ENCODE measurements at places on chromosomes 1 and 21.

DNA sequence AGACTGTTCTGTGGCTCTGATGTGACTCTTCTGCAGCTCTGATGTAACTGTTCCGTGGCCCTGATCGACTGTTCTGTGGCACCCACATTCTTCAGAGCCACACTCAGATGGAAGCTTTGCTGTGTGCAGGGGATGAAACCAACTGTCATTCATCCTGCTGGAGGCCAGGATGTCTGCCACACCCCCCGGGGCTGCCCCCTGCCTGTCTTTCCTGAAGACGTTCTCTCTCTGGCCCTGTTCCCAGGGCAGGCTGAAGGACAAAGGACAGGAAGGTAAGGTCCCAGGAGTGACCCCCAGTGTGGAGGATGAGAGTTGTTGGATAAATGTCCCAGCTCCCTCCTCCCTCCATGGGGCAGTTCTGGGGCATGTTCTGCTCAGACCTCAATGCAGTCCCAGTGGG is 29.4 kb upstream of the UMODL1 start:
- no peak for DNase-seq

GRCh38 chr1:159960721-159961381 is 6.8 kb upstream of the SLAMF9 start:
- no peak for DNase-seq

GRCh38 chr1:100353071-100353801 is 930 bp downstream of the CDC14A start:
- peak; percentile 37 for DNase-seq

DNA sequence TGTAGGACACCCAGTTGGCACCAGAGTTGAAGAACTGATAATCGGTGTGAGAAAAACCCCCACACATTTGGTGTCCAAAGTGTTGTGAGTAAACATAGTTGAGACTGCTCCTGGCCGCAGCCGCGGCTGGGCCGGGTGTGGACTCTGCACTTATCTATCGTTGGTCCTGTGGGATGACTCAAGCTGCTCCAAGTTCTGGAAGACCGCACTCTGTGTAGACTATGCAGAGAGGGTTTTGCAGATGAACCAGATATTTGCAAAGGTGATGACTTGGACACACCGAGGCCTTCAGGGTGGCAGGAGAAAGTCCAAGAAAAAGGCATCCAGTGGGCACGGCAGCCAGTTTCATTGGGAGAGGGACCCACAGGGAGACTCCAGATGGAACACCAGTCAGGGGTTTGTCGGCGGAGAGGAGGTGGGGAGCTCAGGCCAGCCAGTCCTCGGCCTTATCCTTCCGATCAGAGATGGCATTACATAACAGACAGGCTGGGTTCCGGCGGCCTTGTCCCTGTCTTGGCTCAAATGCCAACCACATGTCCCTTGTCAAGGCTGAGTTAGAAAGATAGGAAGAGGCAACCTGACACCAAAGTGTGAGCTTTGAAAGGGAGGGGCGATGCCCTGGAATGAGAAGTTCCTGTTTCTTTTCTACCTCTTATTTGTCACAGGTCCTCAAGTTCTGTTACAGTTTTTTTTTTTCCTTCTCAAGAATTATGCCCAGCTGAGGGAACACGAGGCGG is 21.1 kb downstream of the C2CD2 start:
- no peak for DNase-seq

- DNase-seq, result no peak
These were observed 54.2 kb upstream of the SSBP3 start for GRCh38 chr1:54460351-54460750.

DNA sequence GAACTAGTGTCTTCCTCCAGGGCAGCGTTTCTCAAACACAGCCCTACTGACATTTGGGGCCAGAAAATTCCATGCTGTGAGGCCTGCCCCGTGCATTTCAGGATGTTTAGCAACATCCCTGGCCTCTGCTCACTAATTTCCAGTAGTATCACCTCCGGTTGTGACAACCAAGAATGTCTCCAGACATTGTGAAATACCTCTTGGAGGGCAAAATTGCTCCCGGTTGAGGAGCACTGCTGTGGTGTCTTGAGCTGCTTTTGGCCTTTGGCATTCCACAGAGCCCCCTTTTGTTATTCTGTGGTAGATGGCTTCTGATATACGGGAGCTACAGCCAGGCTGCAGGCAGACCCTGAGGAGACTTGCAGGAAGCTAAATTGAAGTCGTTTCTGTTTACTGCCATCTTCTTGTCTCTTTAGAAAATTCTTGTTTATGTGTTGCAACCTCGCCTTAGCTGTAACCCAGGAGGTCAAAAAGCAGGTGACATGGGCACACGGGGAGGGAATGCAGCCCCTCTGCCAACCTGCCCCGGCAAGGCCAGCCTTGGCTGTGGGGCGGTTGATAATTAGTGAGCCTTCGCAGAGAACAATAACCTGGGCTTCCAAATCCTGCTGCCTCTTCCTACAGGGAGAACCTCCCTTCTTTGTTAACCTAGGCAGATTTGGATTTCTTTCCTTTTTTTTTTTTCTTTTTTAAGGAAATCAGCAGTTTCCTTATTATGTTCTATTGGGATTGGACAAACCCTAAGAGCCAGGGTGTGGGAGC is 74.7 kb upstream of the AKT3 start:
- DNase-seq, result no peak

DNA sequence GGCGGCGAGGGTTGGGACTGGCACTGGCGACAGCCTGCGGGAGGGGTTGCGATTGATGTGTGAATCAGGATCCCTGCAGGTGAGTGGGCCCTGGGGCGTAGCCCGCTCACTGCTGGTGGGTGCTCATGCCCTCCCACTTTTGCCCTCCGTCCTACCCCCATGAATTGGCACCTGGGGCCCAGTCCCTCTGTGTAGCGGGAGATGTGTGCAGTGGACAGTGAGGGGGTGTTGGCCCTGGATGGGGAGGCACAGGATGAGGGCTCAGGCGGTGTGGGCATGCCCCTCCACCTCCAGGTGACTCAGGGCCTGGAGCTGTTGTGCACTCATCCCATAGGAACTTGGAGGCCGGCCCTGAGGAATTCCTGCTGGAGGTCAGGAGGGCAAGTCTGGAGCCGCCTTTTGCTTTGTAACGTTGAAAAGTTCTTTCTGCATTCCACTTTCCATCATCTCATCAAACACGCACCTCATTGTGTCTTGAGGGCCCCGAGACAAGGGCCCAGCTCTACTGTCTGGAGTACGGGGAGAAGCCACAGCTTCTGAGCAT is 3.0 kb downstream of the PEAR1 start:
- DNase-seq, result peak; percentile 44

- DNase-seq, result no peak
These were observed 16.8 kb downstream of the MROH7 start for GRCh38 chr1:54658164-54658913.

DNA sequence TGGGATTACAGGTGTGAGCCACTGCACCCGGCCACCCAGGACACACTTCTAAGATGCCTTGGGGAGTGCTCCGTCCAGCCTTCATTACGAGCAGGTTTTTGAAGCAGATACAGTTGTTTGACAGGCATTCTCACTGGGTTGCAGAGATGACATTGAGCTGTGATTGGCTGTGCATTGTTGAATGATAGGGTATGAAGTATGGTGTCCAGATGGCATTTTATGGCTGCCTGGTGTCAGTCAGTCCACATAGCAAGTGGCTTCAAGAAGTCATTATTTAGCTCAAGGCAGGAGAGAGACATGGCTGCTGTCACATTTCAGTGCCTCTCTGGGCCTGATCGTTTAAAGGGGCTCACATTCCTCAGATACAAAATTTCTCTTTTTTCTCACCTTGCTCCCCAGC is 14.8 kb upstream of the PADI2 start:
- DNase-seq, result no peak

GRCh38 chr1:187229496-187229895 is 400.7 kb downstream of the PLA2G4A start:
- no peak for DNase-seq

DNA sequence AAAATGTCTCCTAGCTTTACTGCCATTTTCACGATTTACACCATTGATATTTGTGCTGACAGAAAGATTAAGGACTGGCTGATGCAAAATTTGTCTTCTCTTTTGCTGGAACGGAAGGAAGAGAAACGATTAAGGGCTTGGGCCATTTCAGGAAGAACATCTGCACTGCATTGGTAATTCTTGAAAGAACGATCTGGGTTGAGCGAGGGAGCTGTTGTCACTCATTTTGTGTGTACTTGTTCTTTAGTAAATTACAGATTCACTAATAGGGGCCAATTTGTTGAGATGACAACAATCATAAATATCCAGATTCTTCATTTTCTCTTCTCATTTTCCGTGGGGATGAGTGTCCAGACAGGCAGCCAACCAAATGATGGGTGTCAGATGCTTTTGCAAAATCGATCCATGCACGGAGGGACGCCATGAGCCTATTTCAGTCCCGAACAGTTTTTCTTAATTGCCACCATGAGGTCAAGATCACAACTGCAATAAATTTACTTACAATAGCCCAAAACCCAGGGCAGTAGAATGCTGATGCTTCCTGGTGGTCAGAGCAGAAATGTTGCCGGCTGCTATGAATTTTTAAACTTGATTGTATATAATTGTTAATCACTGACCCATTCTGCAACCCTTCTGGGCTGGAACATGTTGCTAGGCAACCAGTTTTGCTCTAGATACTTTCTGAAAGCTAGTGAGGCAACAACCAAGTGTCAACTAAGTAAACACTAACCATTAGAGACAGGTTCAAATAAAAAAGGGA is 132.4 kb upstream of the TIAM1 start:
- no peak for DNase-seq

- no peak for DNase-seq
These were observed 162.7 kb downstream of the IER5 start for GRCh38 chr1:181251001-181251712.

DNA sequence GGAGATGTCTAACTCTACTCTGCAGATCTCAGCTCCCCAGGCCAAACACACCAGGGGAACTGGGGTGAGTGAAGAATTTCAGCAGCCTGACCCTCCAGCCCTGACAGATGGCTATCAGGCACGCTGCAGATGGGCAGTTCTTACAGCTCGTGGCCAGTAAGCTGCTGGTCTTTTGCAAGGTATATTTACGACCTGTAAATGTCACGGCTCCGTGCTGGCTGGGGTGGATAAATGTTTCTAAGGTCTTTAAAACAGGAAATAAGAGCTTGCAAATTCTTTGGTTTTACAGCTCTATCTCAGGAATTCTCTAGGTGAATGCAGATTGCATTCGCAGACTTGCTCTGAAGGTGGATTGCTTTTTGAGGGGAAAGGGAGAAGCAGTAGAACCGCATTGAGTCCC is 10.1 kb downstream of the DOP1B start:
- DNase-seq, result no peak

GRCh38 chr1:157156058-157156541 is 17.9 kb upstream of the ETV3 start:
- peak; percentile 79 for DNase-seq

GRCh38 chr1:175364424-175365076 is 172.0 kb upstream of the KIAA0040 start:
- DNase-seq, result no peak

DNA sequence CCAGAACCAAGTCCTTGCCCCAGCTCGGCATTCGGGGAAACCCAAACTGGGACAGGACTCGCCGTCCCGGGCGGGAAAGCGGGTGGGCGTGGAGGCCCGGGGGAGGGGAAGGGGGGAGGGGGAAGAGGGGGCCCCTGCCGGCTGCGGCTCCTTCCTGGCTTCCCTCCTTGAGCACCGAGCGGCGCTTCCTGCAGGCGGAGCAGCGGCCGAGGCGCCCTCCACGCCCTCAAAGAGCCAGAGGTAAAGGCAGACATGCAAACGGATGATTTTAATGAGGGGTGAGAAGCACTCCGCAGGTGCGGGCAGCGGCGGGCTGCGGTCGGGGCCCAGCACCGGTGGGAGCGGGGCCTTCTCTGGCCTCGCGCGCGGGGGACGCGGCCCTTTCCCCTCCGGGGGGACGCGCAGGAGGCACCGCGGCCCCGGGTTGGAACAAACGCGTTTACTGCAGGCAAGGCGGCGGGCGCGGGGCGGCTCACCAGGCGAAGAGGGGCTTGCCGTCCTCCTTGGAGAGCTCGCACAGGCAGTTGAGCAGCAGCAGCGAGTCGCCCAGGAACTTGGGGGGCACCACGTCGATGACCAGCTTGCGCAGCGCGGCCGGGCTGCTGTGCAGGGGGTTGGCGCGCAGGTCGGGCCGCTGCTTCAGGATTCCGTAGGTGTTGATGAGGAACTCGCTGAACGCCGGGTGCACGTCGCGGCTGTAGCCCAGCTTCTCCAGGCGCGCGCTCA is 5.7 kb upstream of the FTCD start:
- DNase-seq, result no peak

All from iPS-NIHi11 (cell line).